CD4-positive, alpha-beta T cell (primary cell): ENCODE measurements at places on chromosomes 1 and 21. TPM values are rescaled to one million over a fixed set of nuclear protein-coding genes. Genes with fewer than 3 reads are reported as not detected.

DNA sequence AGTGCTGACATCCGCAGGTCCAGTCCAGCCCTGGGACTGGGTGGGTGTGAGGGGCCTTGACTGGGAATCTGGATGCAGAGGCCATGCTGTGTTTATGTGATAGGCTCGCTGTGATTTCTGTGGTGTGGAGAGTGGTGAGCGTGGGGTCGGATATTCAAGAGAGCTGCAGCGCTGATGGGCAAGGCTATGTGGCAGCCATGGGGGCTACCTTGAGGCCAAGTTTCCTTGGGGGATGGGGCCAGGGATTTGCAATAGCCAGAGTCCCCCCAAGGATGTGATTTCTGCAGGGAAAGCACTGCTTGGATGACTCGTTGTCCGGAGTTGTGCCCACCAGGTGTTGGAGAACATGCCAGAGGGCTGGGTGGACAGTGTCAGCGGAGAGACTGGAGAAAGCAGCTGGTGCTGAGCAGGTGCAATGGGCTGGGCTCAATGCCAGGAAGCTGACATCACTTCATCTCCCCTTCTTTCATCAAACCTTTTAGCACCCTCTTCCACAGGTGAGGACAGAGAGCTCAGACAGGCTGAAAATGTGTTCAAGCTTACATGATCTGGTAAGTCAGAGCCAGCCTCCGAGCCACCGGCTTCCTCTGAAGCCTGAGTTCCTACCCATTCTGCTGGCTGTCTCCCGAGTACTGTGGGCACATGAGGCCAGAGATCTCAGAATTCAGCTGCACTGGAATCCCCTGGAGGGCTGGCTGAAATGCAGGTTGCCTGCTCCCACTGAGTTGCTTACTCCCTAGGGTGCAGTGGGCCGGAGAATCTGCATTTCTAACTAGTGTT is 132.9 kb downstream of the RHOU start:
- DNase-seq, result no peak

DNA sequence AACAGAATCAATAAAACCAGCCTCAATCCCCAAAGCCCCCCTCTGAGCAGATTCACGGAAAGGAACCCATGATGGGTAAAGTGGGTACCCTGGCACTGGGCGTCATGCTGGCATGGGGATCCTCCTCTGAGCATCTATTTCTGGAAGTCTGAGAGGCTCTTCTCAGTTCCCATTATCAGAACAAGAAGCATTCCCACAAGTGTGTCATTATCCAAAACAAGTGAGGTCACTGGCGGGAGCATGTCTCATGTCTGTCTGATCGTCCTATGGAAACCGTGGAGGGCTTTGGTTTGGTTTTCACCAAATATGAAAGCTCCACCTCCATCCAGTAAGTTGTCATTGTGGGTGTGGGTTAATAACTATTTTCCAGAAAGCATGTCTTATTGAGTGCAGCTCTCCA is 70.7 kb downstream of the PGM1 start:
- no peak for DNase-seq

DNA sequence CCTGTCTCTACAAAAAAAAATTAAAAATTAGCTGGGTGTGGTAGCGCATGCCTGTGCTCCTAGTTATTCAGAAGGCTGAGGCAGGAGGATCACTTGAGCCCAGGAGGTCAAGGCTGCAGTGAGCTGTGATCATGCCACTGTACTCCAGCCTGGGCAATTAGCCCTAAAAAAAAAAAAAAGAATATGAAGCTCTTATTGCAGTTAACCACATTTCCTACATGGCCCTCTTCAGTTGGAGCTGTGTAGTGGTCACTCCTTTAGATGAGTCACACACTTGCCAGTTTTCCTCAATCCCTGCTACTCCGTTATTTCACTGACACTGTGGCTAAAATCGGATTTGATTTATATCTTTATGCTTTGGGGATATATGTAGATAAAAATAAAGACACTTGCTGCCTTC is 11.8 kb downstream of the NFYC start:
- no peak for DNase-seq

DNA sequence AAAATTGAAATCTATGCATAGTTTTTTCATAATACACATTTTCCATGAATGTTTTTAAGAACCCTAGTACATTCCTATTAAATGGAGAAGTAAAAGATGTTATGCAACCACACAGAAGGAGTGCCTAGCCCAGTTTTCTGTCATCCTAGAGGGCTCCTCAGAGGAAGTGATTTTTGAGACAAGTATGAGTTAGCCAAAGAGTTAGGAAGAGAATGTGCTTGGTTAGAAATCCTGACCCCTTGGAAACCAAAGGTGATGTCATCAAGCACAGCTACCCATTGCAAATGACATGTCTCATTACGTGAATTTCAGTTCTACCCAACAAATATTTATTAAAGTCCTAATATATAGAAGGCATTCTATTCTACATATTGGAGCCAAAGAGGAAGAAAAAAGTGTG is 88.9 kb upstream of the TNFSF4 start:
- DNase-seq, result no peak

GRCh38 chr1:119083980-119084379 is 56.5 kb downstream of the WARS2 start:
- no peak for DNase-seq

The HLX gene
- 0.27 TPM for total RNA-seq
